ENCODE measurements at places on chromosomes 12 and 14.

- no peak for DNase-seq
Measured at GRCh38 chr14:88614218-88614907, 51.5 kb downstream of the ZC3H14 start.

DNA sequence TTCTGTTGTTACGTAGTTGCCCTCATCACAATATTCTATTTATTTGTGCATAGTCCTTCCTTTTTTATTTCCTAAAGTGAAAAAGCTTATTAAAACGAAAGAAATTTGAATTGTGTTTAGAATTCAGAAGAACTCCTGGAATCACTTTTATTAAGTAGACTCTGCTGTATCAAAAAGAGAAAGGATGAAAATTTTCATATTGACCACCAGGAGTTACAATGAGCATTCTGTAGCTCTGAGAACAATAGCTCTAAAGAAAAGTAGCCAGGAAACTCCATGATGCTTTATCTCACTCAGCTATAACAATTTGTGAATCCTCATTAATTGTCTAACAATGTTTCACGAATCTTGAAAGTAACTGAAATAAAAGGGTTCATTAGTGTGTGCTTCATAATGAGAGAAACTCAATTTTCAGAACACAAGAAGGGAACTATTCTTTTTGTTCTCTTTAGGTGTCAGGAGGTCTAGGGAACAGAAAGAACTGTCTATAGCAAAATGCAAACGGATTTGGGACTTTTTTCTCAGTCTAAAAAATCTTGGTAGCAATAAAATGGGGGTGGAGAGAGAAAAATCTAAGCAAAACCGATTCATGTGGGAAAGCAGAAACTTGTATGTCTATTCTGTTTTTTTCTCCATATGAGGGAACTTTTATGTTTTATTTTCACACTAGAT is 19.3 kb downstream of the ASCL1 start:
- no peak for DNase-seq

GRCh38 chr12:71432936-71433335 is 6.7 kb upstream of the LGR5 start:
- no peak for DNase-seq

DNA sequence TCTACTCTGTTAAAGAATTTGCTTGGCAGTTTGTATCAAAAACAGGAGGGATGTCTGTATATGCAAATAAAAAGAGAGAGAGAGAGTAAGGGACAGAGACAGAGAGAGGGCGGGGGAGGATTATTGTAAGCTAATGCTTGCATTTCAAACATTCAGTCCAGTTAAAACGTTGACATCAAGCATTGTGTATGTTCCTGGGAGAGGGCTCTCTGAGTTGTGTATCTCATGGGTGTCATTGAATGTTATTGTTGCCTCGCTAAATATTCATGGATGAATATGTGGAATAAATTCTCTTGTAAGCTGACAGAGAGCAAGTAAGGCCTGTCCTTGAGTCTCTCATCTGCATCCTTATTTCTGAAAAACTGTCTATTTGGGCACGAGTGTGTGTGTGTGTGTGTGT is 78.8 kb upstream of the VRK1 start:
- DNase-seq, result no peak

DNA sequence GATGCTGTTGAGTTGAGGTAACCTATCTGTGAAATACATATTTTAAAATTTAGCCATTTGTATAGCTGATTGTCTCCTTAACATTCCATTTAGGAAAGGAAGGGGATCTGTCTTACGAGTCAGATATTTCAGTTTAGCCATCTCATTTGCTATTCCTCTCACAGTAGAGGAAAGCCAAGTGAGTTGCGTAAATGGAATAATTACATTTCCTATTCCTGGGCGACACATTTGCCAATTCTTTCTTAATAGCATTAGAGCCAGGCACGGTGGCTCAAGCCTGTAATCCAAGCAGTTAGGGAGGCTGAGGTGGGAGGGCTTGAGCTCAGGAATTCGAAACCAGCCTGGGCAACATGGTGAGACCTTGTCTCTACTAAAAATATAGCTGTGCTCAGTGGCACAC is 116.3 kb downstream of the TMX1 start:
- no peak for DNase-seq

DNA sequence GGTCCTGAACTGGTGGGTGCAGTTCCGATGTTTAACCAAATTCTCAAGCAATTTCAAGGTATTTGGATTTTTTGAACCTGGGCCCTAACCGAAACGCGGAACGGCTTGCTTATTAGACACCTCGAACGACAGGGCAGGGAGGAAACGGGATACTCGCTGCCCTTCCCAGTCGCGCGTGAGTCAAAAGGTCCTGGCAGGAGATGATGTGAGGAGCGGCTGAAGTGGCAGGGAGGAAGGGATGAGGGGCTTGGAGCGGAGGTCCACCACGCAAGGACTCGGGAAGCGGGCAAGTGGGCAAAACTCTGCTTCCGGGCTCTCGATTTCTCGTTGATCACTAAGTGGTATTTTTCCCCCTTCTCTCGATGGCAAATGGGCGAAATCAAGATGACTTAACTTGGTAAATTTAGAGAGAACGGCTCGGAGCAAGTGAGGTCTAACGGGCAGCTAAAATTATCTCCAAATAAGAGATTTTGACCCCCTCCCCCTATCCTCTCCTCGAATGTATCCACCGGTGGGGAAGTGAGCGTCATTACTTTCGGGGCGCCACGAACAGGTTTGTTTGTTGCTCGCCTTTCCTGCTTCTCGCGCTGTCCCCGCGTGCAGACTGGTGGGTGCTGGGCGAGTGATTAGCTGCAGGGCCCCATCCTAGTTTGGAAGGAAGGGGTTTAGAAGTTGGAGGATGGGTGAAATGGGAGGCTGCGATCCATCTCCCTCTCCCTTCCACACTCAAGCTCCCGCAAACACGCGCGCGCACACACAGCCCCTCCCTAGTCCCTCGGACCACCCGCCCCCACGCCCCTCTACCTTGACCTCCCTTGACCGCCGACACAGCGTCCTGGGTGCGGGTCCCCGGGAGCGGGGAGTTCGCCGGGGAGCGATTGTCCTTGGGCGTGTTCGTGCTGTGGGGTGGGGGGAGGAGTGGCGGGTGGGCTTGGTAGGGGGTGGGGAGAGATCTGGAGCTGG is 986 bp upstream of the NTF3 start:
- DNase-seq, result no peak
